ENCODE measurements at places on chromosomes 5 and 9. TPM values are rescaled to one million over a fixed set of nuclear protein-coding genes. Genes with fewer than 3 reads are reported as not detected.
A peak's percentile ranks its signal among the peaks of the same experiment; 100 is the strongest.

Gene KCNN2
- 0.89 TPM for total RNA-seq

GRCh38 chr5:113344973-113345940, 89.5 kb downstream of the TSSK1B start:
- no peak for DNase-seq

Gene COL5A1
- total RNA-seq: 35.2 TPM

DNA sequence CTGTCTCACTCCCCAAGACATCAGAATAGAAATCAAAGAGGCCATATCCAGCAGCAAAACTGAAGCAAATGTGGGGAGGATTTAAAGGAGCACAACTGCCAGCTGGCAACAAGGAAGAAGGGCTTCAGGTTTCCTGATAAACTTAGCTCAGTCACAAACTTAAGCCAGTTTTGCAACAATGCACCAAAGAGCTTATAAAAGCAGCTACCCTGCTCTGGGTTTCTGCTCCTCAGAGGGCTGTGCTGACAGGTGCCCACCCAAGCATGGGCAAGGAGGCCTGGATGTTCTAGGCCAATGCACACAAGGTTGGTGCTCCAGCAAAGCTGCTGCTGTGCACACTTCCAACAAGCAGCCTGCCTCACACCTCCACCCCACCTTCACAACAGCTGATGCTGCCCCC, 132.9 kb downstream of the SIL1 start:
- peak; percentile 31 for DNase-seq

GRCh38 chr5:139698490-139699146, 50.5 kb downstream of the CXXC5 start:
- DNase-seq: peak; percentile 96

All from stomach (tissue), 19 donors.